ENCODE measurements at places on chromosomes 2 and 18.

- no peak for DNase-seq
Measured at GRCh38 chr2:239462191-239462515, 61.3 kb upstream of the HDAC4 start.

GRCh38 chr2:66301022-66301766 is 133.7 kb upstream of the MEIS1 start:
- no peak for DNase-seq

DNA sequence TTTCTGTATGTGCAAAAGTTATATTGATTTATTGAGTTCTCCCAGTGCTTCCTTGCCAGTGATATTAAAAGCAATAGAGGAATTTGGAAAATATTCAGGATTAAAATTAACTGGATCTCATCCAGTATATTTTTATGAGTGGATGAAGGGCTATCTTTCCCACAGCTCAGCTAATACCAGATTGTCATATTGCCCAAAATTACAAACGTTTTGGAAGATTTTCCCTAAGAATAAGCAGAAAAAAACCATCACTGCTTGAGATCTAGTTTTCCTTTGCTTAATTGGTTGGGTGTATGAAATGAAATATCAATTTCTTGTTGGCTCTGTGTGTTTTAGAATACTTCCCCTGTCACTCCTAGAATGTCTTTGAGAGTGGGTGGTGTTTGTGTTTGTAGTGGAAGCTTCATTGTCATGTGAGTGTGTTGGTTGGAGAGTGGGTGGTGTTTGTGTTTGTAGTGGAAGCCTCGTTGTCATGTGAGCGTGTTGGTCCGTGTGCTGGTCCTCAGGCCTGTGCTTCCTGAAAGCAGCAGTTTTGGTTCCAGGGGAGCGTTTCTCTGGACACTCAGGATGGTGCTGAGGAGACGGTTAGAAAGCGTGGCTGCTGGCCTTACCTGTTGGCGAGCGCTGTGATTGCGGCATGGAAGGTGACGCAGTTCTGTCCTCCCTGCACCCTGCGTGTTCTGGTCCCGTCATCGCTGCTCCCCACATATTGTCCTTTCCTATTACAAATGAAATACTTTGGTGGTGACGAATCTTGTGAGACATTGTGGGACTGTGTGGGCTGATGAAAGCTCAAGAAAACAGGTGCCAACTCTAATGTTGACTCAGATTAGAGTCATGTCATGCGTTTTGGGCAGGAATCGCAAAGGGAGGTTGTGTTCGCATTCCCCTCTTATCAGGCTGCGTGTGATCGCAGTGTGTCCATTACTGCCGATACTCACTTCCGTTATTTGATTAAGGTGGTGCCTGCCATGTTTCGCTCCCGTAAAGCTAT is 12.4 kb downstream of the ASB1 start:
- DNase-seq, result no peak

GRCh38 chr18:75868031-75868430 is 440.5 kb upstream of the SMIM21 start:
- no peak for DNase-seq

- no peak for DNase-seq
Measured at GRCh38 chr2:16773080-16773713, 107.6 kb upstream of the CYRIA start.

- no peak for DNase-seq
Measured at GRCh38 chr18:35811896-35812295, 160.6 kb upstream of the RMP24 start.

DNA sequence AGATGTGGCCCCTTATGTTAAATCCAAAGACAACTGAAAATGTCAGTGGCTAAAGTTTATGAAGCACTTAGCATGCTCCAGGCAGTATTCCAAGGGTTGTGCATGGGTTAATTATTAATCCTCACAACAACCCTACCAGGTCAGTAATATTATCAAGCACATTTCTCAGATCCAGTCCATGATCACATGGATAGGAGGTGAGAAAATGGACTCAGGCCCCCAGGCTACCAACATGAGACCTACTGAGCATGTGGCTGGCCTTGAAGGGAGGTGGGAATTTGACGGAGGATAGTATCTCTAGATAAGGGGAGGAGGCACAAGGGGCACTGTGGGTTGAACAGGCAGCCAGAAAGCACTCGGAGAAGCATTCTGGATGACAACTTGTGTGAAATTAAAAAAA is 412.0 kb downstream of the MEIS1 start:
- DNase-seq, result no peak

Measured in activated CD8-positive, alpha-beta memory T cell treated with anti-CD3 and anti-CD28 coated beads for 1 hour (primary cell).